Type B pancreatic cell (in vitro differentiated cells): ENCODE measurements at places on chromosomes 11 and 22. TPM values are rescaled to one million over a fixed set of nuclear protein-coding genes. Genes with fewer than 3 reads are reported as not detected.

GRCh38 chr11:44949160-44950030 is 1.3 kb downstream of the TP53I11 start:
- H3K36me3 ChIP-seq, result no peaks in the 10 kb centered on the region
- no peak for DNase-seq
- peak overlapping the region; percentile 90 for H3K4me3 ChIP-seq

Gene CD6
- total RNA-seq, result 0.70 and 1.1 TPM in 2 replicates

Gene UCP3
- total RNA-seq, result 2.4 and 3.7 TPM in 2 replicates

Gene VPREB1
- total RNA-seq, result not detected in 2 replicates

GRCh38 chr11:8288824-8289491 is 25.3 kb upstream of the LMO1 start:
- H3K27me3 ChIP-seq, result no peaks in the 10 kb centered on the region
- DNase-seq, result peak; percentile 50
- no peaks in the 10 kb centered on the region for H3K36me3 ChIP-seq
- no peak overlapping the region for H3K27ac ChIP-seq
- no peak overlapping the region for H3K4me3 ChIP-seq
- peaks cover 15% of the 10 kb centered on the region for H3K4me1 ChIP-seq

- DNase-seq, result no peak
- peaks cover 3% of the 10 kb centered on the region for H3K4me1 ChIP-seq
- no peak overlapping the region for H3K4me3 ChIP-seq
- peaks cover 5% of the 10 kb centered on the region for H3K27me3 ChIP-seq
- no peak overlapping the region for H3K27ac ChIP-seq
- no peaks in the 10 kb centered on the region for H3K36me3 ChIP-seq
Measured at GRCh38 chr11:59523541-59523940, 12.2 kb downstream of the OR4D9 start.

GRCh38 chr11:27296497-27296896 is 66.5 kb downstream of the CCDC34 start:
- H3K36me3 ChIP-seq, result peaks cover 8% of the 10 kb centered on the region
- H3K27me3 ChIP-seq, result no peaks in the 10 kb centered on the region
- no peak overlapping the region for H3K27ac ChIP-seq
- H3K4me3 ChIP-seq, result no peak overlapping the region
- H3K4me1 ChIP-seq, result peaks cover 12% of the 10 kb centered on the region

DNA sequence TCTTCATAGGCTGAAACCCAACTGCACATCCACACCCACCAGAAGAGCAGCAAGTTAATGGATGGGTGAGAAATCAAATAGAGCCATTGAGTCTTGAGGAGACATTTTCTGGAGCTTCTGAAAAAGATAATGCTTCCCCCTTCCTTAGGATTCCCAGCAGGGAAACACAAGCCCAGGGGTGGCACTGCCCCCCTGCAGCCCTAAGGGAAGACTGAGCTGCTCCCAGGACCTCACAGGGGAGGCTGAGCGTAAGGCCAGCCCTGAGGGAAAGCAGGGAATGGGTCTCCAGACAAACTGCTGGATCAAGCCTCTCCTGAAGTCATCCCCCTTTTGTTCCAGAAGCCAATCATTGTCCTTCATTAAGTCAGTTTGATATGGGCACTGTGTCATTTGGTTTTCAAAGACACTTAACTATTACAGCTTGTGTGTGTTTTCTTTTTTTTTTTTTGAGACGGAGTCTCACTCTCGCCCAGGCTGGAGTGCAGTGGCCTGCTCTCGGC is 15.1 kb downstream of the LTO1 start:
- no peak overlapping the region for H3K4me3 ChIP-seq
- DNase-seq, result no peak
- peaks cover 9% of the 10 kb centered on the region for H3K4me1 ChIP-seq
- H3K27me3 ChIP-seq, result no peaks in the 10 kb centered on the region
- H3K27ac ChIP-seq, result no peak overlapping the region
- H3K36me3 ChIP-seq, result peaks cover 3% of the 10 kb centered on the region

DNA sequence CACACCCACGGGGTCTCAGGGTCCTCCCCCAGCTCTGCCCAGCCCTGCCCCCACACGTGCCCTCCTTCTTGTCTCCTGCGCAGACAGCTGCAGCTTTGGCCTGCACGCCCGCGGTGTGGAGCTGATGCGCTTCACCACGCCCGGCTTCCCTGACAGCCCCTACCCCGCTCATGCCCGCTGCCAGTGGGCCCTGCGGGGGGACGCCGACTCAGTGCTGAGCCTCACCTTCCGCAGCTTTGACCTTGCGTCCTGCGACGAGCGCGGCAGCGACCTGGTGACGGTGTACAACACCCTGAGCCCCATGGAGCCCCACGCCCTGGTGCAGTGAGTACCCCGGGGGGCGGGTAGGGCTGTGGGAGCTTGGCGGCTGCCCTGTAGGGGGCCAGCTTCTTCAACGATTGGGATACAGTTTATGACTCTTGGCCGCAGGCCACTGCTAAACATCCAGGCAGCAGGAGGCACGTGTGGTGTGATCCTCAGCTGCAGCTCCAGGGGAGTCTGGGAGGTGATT is 30.8 kb downstream of the ST14 start:
- H3K36me3 ChIP-seq, result peaks cover 4% of the 10 kb centered on the region
- no peaks in the 10 kb centered on the region for H3K4me1 ChIP-seq
- no peaks in the 10 kb centered on the region for H3K27me3 ChIP-seq

- H3K27me3 ChIP-seq, result no peaks in the 10 kb centered on the region
- peaks cover 15% of the 10 kb centered on the region for H3K36me3 ChIP-seq
- peak; percentile 34 for DNase-seq
- peaks cover 7% of the 10 kb centered on the region for H3K4me1 ChIP-seq
Measured at GRCh38 chr22:46929710-46930204, 167.3 kb downstream of the TBC1D22A start.

DNA sequence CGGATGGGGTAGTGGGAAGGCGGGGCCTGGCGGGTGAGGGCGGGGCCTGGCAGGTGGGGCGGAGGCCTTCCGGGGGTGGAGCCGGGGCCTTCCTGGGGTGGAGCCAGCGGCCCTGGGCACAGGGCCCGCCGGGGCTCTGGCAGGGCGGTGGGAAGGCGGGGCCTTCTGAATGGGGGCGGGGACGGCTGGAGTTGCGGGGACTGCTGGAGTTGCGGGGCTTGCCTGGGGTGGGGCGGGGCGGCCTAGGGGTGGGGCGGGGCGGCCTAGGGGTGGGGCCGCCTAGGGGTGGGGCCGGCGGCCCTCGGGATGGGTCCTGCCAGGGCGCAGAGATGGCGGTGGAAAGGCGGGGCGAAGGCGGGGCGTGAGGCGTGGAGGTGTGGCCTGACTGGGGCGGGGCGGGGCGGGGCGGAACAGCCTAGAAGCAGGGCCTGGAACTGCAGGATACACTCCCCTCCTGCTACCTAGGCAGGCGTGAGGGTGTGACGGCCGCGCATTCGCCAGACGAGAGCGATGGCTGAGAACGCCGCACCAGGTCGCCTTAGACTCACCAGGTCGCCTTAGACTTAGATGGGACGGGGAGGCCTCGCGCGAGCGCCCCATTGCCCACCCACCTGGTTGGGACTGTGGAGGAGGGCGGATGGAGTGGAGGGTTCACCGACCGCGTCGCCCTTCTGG is 19.3 kb downstream of the RRP7A start:
- no peaks in the 10 kb centered on the region for H3K36me3 ChIP-seq
- H3K27me3 ChIP-seq, result no peaks in the 10 kb centered on the region
- peak; percentile 75 for DNase-seq
- H3K4me1 ChIP-seq, result peaks cover 13% of the 10 kb centered on the region

- H3K27ac ChIP-seq, result no peak overlapping the region
- H3K36me3 ChIP-seq, result peaks cover 18% of the 10 kb centered on the region
- no peak for DNase-seq
- no peaks in the 10 kb centered on the region for H3K27me3 ChIP-seq
Measured at GRCh38 chr22:33726294-33726734, 194.0 kb downstream of the LARGE1 start.

- H3K27ac ChIP-seq, result no peak within 1 kb of the TSS
- H3K4me3 ChIP-seq, result peak within 1 kb of the TSS; percentile 85
- peaks cover 90% of the 10 kb centered on the region for H3K27me3 ChIP-seq
- DNase-seq, result no peak
- no peaks in the 10 kb centered on the region for H3K4me1 ChIP-seq
- peaks cover 3% of the 10 kb centered on the region for H3K36me3 ChIP-seq
Measured at GRCh38 chr11:17476317-17477083, at the start of gene ABCC8. Gene ABCC8, minus strand, starts transcription at chr11:17476845. Its CDS starts 69 bp downstream, at chr11:17476776.

- peaks cover 3% of the 10 kb centered on the region for H3K36me3 ChIP-seq
- H3K27me3 ChIP-seq, result no peaks in the 10 kb centered on the region
- H3K27ac ChIP-seq, result no peak overlapping the region
- no peak for DNase-seq
Measured at GRCh38 chr11:73018856-73019255, 123.3 kb downstream of the FCHSD2 start.

GRCh38 chr11:27237643-27238042 is 125.4 kb downstream of the CCDC34 start:
- H3K36me3 ChIP-seq, result no peaks in the 10 kb centered on the region
- H3K27me3 ChIP-seq, result peaks cover 4% of the 10 kb centered on the region
- H3K4me1 ChIP-seq, result peaks cover 19% of the 10 kb centered on the region
- DNase-seq, result no peak
- no peak overlapping the region for H3K27ac ChIP-seq

- H3K4me1 ChIP-seq, result peaks cover 29% of the 10 kb centered on the region
- peaks cover 31% of the 10 kb centered on the region for H3K27me3 ChIP-seq
- H3K4me3 ChIP-seq, result no peak overlapping the region
- H3K36me3 ChIP-seq, result peaks cover 5% of the 10 kb centered on the region
Measured at GRCh38 chr11:128749974-128750373, 56.1 kb downstream of the FLI1 start.

Gene WT1
- 2.7 and 5.2 TPM in 2 replicates for total RNA-seq

Gene LYVE1
- total RNA-seq, result not detected in 2 replicates

Gene RFPL1
- total RNA-seq, result not detected in 2 replicates

- H3K27me3 ChIP-seq, result no peaks in the 10 kb centered on the region
- no peak for DNase-seq
- no peaks in the 10 kb centered on the region for H3K4me1 ChIP-seq
Measured at GRCh38 chr22:17483688-17484372, 79.5 kb upstream of the SLC25A18 start.

DNA sequence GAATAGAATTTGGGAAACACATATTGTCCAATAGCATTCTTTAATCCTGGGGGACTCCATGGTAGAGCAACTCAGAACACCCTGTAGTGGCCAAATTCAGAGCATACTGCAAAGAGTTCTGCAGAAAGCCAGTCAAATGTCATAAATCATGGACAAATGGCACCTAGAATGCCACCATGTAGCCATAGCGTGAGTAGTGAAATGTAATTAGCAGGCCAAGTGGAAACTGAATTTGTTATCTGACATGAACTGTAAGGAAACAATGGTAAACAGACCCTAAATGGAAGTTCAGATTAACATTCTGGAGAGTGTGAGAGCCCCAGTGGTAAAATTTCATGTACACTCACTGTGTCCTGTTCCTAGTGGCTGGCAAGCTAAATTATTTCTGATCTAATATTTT is 7.0 kb upstream of the PRSS23 start:
- no peak for DNase-seq
- H3K4me1 ChIP-seq, result peaks cover 33% of the 10 kb centered on the region
- no peaks in the 10 kb centered on the region for H3K36me3 ChIP-seq
- H3K27me3 ChIP-seq, result peaks cover 3% of the 10 kb centered on the region
- no peak overlapping the region for H3K27ac ChIP-seq

GRCh38 chr11:125621995-125622394 is 3.0 kb upstream of the CHEK1 start:
- peaks cover 16% of the 10 kb centered on the region for H3K36me3 ChIP-seq
- no peak for DNase-seq
- no peak overlapping the region for H3K4me3 ChIP-seq
- no peak overlapping the region for H3K27ac ChIP-seq
- H3K27me3 ChIP-seq, result no peaks in the 10 kb centered on the region

DNA sequence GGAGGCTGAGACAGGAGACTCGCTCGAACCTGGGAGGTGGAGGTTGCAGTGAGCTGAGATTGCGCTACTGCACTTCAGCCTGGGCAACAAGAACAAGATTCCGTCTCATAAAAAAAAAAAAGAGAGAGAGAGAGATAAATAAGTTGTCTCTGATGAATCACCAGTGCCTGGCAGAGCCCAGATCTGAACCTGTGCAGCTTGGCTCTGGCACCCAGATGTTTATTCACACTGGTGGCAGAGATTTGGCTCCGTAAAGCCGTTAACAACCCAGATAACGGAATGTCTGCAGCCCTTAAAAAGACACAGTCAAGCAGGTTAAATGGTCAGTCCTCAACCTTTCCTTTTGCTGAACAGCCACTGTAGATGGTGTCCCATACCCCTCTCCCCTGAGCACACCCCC is 33.5 kb upstream of the RTL6 start:
- no peak overlapping the region for H3K4me3 ChIP-seq
- no peaks in the 10 kb centered on the region for H3K4me1 ChIP-seq
- DNase-seq, result no peak
- H3K27ac ChIP-seq, result peak overlapping the region; percentile 33

DNA sequence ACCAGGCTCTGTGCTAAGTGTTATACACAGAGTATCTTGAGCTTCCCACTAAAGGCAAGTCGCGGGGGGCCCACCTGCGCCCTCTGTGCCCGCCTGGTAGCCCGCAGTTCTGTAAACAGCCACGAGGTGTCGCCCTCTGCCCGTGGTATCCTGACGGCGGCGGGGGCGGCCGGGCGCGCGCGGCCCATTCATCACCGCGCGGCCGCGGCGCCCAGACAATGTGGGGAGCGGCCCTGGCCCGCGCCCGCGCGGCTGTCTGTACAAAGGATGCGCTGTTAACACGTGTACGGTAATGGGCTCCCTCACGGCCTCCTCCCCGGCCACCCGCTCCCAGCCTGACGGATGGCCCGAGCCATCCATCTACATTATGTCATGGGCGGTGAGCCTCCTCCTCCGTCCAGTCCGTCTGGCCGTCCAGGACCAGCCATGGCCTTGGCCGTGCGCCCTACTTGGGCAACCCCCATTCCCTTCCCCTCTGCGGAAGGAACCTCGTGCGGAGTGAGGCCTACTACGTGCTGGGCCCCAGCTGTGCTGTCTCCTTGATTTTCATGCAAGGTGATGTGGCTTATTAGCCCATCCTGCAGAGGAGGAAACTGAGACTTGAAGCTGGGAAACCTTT is 99.4 kb downstream of the MIAT start:
- peak overlapping the region; percentile 22 for H3K4me3 ChIP-seq
- H3K27ac ChIP-seq, result no peak overlapping the region
- H3K27me3 ChIP-seq, result peaks cover 13% of the 10 kb centered on the region
- DNase-seq, result peak; percentile 75

Gene LARGE1
- total RNA-seq, result 62.4 and 96.6 TPM in 2 replicates

Gene MEI1
- 0.90 and 1.2 TPM in 2 replicates for total RNA-seq

GRCh38 chr22:27238935-27239510 is 562.5 kb downstream of the MN1 start:
- H3K27ac ChIP-seq, result no peak overlapping the region
- no peaks in the 10 kb centered on the region for H3K36me3 ChIP-seq
- peaks cover 16% of the 10 kb centered on the region for H3K27me3 ChIP-seq
- DNase-seq, result no peak
